Lower leg skin (tissue), 4 donors: ENCODE measurements at places on chromosomes 13 and 19.
A peak's percentile ranks its signal among the peaks of the same experiment; 100 is the strongest.

DNA sequence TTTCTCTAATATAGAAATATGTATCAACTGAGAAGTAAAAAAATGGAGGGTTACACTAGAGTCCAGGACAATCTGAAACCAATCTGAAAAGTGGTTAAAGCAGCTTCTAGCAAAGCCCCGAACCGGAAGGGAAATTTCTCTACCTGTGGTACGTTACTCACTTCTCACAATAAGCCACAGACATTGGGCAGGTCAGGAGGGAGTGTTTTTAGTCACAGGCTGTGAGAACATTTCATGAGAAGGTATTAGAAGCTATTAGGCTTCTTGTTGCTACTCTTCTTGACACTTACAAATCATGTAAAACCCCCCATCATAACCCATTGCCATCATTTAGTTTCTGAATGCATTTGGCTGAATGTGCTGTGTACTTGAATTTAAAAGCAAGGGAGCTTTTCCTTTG is 120.9 kb downstream of the NUFIP1 start:
- no peak for DNase-seq

GRCh38 chr19:28864024-28864503 is 348.9 kb downstream of the UQCRFS1 start:
- DNase-seq, result no peak

- DNase-seq, result peak; percentile 2
These were observed 87.1 kb upstream of the FNDC3A start for GRCh38 chr13:48888613-48889012.

GRCh38 chr19:30089086-30089665 is 147.1 kb downstream of the URI1 start:
- DNase-seq, result no peak

GRCh38 chr13:49954674-49955455 is 18.7 kb upstream of the SPRYD7 start:
- DNase-seq, result no peak

DNA sequence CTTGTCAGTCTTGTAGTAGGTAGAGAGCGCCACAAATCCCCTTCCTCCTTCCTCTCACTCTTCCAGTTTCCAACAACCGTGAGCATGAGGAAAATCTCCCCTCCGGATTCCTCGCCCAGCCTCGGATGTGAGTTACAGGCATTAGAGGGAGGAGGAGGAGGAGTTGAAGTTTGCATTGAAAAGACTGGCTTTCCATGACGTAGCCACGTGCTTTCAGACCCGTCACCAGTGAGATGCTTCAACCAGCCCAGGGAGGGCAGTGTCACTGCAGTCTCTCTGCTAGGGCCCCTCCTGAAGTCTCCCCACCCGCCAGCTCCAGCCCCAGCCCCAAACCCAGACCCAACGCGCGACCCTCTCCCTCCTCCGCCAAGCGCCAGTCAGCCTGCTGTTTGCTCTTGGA is 442 bp upstream of the FGF14 start:
- no peak for DNase-seq

- no peak for DNase-seq
These were observed 14.0 kb downstream of the GNA15 start for GRCh38 chr19:3149526-3150505.

DNA sequence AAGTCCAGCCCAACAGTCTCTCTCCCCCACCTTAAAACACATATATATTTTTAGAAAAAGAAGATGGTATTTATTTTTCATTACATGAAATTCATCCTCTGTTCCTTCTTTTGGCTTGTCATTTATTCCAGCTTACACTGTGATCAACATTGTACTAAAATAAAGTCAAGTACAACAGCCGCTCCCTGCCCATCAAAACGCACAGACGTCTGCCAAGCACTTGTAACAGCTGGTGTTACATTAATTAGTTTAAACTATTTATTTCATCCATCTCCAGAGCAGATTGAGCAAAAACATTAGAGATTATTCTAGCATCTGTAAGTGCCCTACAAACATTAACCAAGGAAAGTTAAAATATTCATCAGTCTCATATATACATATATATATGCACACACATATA is 350.5 kb downstream of the DACH1 start:
- DNase-seq, result no peak

- no peak for DNase-seq
These were observed 83.0 kb upstream of the TM9SF2 start for GRCh38 chr13:99418103-99418842.

DNA sequence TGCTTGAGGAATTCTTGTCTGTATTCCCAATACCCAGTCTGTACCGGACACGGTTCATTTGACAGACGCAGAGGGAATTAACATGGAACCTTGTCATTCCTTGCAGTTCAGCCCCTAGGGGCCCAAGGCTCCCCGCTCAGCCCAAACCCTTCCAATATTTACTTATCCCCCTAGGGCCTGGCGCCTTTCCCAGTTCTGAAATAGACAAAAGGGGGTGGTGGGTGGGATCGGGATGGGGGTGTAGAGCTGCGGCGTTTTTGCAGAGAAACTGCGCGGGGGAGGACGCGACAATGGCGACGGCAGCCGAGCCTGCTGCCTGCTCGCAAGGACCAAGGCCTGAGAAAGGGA is 583 bp downstream of the AKAP8L start:
- no peak for DNase-seq

- peak; percentile 91 for DNase-seq
These were observed 2.6 kb upstream of the SPACA6 start for GRCh38 chr19:51690454-51691073.

GRCh38 chr13:98201189-98201588 is 24.1 kb upstream of the RNF113B start:
- no peak for DNase-seq

DNA sequence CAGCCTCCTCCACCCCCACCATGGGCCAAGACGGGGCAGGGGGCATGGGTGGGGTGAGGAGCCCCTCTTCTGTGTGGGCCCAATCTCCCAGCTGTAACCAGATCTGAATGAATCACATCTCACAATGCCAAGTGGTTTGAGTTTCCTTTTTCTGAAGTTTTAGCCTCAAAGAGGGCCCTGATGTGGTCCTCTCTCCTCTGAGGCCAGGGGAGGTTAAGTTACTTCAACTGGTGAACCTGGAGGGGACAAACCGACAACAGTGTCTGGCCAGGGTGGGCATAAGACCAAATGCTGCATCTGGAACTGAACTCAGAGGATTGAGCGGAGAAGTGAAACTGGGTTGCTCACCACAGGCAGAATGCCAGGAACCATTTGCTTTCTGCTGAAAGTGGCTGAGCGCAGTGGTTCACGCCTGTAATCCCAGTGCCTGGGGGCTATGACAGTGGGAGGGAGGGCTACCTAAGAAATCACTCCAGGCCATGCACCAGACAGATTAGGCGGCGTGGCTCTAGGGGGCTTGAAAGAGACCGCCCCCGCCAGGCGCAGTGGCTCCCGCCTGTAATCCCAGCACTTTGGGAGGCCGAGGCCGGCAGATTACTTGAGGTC is 15.4 kb upstream of the IRGC start:
- DNase-seq, result peak; percentile 87

DNA sequence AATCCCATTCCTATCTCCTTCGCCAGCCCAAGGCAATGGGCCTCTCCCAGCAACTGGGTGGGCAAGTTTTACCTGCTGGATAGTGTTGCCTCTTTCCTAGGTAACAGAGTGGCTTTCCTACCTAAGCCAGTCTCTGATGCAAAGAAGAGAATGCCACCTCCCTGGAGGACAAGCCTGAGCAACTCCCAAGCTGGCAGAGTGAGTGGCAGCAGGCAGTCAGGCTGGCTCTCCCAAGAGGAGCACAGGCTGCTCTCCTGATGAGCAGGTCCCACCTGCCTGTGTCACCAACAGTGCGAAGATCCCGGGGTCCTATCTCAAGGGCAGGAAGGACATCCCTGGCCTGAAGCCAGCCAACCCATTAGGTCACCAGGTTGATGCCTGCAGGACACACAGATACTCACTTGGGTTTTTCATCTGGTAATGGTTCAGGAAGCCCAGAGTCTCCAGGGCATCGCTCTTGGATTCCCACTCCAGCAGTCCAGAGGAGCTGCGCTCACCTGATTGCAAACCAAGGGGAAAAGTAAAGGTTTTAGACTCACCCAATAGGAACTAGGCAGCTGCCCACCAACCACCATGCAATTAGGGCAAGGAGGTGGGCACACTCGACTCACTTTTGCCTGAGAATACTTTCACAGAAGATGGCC is 5.5 kb upstream of the ECH1 start:
- peak; percentile 58 for DNase-seq

DNA sequence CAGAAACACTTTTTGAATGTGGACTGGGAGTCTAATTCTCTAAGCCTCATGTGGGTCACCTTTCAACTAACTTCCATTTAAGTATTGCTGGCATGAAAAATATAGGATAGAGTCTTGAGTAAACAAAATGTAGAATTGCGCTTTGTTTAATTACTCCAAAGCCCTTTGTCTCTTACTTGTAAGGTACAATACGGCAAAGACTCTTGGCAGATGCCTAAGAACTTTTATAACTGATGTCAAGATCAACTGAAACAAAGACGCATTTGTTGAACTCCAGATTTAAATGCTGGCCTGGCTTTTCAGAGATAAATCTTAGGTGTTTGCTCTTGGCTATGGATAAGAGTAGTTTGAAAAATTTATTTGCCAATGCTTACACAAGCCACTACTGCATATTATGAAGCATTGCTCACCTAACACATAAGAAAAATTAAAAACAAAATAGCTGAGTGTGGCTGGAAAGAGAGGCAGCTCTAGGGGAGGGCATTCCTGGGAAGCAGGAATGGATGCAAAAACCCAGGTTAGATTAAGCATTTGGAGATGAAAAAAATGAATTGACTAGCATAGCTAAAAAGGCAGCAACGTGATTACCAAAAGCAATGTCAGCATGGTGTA is 107.3 kb upstream of the STARD13 start:
- DNase-seq, result no peak

GRCh38 chr13:99656844-99657381 is 155.6 kb downstream of the TM9SF2 start:
- DNase-seq, result no peak

GRCh38 chr19:36059180-36059910 is 4.6 kb downstream of the WDR62 start:
- DNase-seq, result no peak

- no peak for DNase-seq
These were observed 429.4 kb downstream of the TBC1D4 start for GRCh38 chr13:75052616-75053015.

- DNase-seq, result no peak
These were observed 7.3 kb downstream of the IFNL3 start for GRCh38 chr19:39237200-39238184.

DNA sequence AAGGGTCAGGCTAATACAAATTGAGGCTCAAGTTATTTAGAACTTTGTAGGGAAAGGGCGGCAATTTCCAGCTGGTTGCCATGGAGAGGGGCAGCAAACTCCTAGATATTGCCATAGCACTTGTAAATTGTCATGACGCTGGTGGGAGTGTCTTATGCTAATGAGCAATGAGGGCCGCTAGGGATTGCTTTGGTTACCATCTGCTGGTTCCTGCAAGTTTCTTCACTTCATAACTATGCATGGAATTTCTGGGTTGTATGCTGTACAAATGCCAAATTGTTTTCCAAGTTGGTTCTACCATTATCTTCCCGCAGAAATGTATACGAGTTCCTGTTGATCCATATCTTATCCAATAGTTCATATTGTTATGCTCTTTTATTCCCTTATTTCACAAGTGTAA is 1339.4 kb downstream of the EFNB2 start:
- no peak for DNase-seq

- no peak for DNase-seq
These were observed 22.5 kb downstream of the SERP2 start for GRCh38 chr13:44395976-44396694.

GRCh38 chr19:47725759-47726401 is 12.7 kb downstream of the EHD2 start:
- peak; percentile 60 for DNase-seq

DNA sequence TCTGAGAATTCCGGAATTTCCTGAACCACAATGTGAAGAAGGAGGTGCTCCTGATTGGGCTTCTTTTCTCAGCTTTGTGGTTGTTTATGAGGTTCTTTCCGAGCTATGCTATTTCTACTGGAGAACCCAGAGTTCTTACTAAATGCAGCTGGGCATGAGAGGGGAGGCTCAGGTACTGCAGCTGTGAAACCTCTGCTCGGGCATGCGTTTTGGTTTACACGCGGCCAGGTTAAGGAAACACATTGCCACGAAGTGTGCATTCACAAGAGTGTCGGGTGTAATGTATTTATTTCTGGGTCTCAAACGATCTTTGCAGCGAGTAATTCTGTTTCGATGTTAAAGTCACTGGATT is 661 bp upstream of the MIR17HG start:
- DNase-seq, result no peak

GRCh38 chr13:72983085-72983768 is 75.6 kb upstream of the KLF5 start:
- DNase-seq, result no peak

- peak; percentile 93 for DNase-seq
These were observed 27.7 kb downstream of the MEIS3 start for GRCh38 chr19:47391510-47392223.

- DNase-seq, result no peak
These were observed 96.8 kb downstream of the ATP8A2 start for GRCh38 chr13:25468325-25469168.

- DNase-seq, result no peak
These were observed 5.1 kb downstream of the SLC7A9 start for GRCh38 chr19:32864318-32865007.

GRCh38 chr13:37226971-37227370 is 121.5 kb upstream of the CSNK1A1L start:
- DNase-seq, result no peak

GRCh38 chr13:84896128-84896527 is 903.1 kb downstream of the SLITRK6 start:
- no peak for DNase-seq

- DNase-seq, result no peak
These were observed 9.7 kb downstream of the TLE6 start for GRCh38 chr19:2986951-2987524.

DNA sequence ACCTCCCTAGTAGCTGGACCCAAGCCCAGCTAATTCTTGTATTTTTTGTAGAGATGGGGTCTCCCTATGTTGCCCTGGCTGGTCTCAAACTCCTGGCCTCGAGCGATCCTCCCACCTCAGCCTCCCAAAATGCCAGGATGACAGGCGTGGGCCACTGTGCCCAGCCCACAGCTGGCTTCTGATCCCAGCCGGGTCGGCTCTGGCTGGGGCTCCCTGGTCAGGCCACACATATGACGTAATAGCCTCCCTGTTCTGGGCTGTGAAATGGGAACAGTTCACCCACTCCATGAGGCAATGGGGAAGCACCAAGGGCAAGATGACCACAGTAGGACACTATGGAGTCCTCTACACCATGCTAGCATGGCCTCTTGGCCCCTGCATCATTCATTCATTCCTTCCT is 41.1 kb downstream of the TINCR start:
- no peak for DNase-seq
